Ureter (tissue), 1 donor: ENCODE measurements at places on chromosomes 7 and 10. TPM values are rescaled to one million over a fixed set of nuclear protein-coding genes. Genes with fewer than 3 reads are reported as not detected.
A peak's percentile ranks its signal among the peaks of the same experiment; 100 is the strongest.

DNA sequence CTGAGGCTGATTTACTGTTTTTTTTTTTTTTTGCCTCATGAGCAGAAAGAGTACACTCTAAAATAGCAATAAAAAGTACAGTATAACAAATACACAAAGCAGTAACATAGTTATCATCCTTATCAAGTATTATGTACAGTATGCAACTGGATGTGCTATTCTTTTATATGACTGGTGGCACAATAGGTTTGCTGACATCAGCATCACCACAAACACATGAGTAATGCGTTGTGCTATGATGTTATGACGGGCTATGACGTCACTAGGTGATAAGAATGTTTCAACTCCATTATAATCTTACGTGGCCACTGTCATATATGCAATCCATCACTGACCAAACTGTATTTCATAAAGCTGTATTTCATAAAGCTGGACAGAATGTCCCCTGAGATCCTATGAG lies 189.2 kb upstream of the GLI3 start:
- no peak for DNase-seq

GRCh38 chr10:132421847-132422751 lies 25.1 kb downstream of the PWWP2B start:
- no peak for DNase-seq

GRCh38 chr7:100127866-100128636 lies 1.3 kb downstream of the MBLAC1 start:
- no peak for DNase-seq

DNA sequence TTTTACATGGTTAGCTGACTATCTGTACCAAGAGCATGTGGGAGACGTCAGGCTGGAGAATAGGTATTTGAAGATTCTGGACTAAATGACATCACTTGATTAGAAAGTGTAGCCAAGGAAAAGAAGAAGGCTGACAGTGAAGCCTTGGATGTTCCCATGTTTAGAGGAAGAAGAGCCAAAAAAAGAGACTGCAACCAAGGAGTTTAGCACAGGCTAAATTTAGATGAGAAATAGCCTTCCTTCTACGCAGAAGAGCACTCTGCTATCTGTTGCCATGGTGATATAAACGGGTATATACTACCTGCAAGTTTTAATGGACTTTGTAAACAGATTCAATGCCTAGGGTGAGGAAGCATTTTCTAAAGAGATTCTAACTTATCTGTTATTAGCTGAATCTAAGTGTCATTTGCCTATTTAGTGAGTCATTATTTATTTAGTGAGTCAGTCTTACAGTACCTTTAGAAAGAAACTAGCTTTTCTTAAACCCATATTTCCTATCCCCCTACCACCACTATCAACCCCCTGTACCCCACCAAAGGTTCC lies 69.8 kb downstream of the CDK6 start:
- no peak for DNase-seq

DNA sequence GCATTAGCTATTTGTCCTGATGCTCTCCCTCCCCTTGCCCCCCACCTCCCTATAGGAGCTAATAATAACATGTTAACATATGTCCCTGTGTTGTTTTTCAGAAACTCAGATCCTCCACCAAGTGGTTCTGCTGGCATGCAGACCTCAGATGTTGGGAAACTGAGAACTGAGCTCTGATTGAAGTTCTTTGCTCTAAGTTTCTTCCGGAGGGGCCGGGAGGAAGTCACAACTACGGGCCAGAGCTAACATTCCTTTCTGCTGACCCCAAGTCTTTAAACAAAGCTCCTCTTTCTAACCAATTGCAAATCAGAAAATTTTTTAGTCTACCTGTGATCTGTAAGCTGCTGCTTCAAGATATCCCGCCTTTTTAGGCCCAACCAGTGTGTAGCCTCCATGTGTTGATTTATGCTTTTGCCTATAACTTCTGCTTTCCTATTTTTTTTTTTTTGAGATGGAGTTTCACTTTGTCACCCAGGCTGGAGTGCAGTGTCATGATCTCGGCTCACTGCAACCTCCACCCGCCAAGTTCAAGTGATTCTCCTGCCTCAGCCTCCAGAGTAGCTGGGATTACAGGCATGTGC lies 66.6 kb downstream of the LYZL1 start:
- no peak for DNase-seq

GRCh38 chr10:72563327-72563932 lies 62.4 kb downstream of the MICU1 start:
- DNase-seq = no peak

GRCh38 chr10:21281765-21282484 lies 243.6 kb downstream of the SKIDA1 start:
- DNase-seq = no peak

- no peak for DNase-seq
Observed at GRCh38 chr7:47285860-47286491, 295.9 kb downstream of the TNS3 start.

- no peak for DNase-seq
Observed at GRCh38 chr10:44237364-44238049, 147.4 kb downstream of the CXCL12 start.

DNA sequence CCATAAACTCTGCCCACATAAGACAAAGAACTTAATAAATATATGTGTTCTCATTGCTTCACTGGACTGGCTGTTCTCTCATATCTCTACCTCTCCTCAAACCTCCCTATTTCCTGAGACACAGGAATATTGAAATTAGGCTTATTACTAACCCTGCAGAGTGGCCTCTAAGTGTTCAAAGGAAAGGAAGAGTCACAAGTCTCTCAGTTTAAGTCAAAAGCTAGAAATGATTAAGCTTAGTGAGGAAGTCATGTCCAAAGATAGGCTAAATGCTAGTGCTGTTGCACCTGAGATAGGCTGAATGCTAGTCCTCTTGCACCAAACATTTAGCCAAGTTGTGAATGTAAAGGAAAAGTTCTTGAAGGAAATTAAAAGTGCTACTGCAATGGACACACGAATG lies 41.1 kb downstream of the GNAI1 start:
- DNase-seq = no peak

- no peak for DNase-seq
Observed at GRCh38 chr10:21599582-21599981, 65.5 kb downstream of the MLLT10 start.

- DNase-seq = peak; percentile 91
Observed at GRCh38 chr7:76304888-76305375, 2.5 kb downstream of the HSPB1 start.

- DNase-seq = no peak
Observed at GRCh38 chr7:26910221-26910620, 45.8 kb upstream of the SKAP2 start.

- DNase-seq = no peak
Observed at GRCh38 chr10:20596911-20597310, 300.2 kb downstream of the NEBL start.

DNA sequence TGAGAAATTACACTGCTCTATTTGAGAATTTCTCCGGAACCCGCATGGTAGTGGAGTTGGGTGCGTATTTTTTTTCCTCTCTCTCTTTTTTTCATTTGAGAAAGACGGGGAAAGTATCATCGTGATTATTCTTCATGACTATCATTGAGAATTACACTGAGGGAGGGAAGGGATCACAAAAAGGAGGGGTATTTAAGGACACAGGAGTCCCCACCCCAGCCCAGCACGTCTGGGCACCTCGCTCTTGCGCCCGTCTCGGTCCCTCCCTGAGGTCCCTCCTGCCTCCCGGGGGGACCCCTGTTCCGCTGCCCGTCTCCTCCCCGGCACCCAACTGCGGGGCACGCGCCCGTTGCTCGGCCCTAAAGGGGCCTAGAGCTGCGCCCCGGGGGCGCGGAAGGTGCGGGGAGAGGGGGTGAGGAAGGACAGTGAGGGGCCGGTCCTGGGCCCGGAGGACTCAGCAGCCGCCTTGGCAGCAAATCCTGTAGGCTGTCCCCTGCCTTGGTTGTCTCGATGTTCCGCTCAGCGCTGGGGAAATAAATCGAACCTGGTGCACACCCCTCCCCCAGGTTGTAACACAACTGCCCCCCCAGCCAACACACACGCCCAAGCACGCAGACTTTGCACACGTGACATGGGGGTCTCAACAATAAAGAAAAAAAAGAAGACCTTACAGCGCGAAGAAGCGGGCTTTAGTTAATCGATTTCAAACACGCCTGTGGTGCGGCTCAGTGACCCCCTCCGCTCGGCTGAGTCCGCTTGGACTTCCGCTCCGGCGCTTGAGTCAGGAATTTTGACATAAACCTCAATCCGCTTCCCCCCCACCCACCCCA lies 18.6 kb upstream of the GATA3 start:
- no peak for DNase-seq

GRCh38 chr7:112365551-112365950 lies 84.7 kb upstream of the IFRD1 start:
- DNase-seq = no peak

GRCh38 chr7:28855538-28856217 lies 102.5 kb downstream of the TRIL start:
- DNase-seq = no peak

DNA sequence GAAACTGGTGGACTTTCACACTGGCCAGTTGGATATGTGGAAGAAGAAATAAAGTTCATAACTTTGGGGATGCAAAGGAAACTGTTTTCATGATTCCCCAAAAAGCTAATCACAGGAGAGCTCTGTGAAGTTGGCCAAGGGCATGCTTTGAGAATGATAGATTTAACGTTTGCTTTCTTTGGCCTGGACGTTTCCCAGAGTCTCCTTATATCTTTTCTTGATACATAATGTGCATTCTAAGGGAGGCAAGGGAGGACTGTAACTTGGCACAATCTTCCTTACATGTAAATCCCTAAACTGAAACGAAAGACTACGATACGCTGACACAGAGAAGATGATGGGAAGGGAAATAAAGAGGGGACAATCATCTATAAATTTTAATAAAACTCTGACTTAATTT lies 176.5 kb upstream of the INHBA start:
- DNase-seq = no peak

Gene PRKG1
- total RNA-seq = 25.4 TPM

Gene TAS2R3
- total RNA-seq = 6.4 TPM

Gene ARHGEF5
- 27.3 TPM for total RNA-seq

Gene CCDC172
- total RNA-seq = not detected

Gene TRIM50
- not detected for total RNA-seq

Gene PLXNA4
- total RNA-seq = 7.6 TPM

Gene LMOD2
- 0.47 TPM for total RNA-seq

Gene IL6
- total RNA-seq = 5.0 TPM

Gene CRYGN
- not detected for total RNA-seq

Gene MYO1G
- total RNA-seq = 6.0 TPM

Gene PRSS37
- not detected for total RNA-seq
